ENCODE measurements at places on chromosomes 4 and X.

GRCh38 chrX:130171446-130172126 is at the start of gene RAB33A:
TSS of gene RAB33A (plus strand) at chrX:130171962. CDS start at chrX:130172063, 101 bp downstream.
- DNase-seq = peak; percentile 33

GRCh38 chrX:18981124-18981807 is 2.6 kb downstream of the PHKA2 start:
- no peak for DNase-seq

- peak; percentile 37 for DNase-seq
These were observed 76.0 kb downstream of the INTS6L start for GRCh38 chrX:135596495-135596894.

DNA sequence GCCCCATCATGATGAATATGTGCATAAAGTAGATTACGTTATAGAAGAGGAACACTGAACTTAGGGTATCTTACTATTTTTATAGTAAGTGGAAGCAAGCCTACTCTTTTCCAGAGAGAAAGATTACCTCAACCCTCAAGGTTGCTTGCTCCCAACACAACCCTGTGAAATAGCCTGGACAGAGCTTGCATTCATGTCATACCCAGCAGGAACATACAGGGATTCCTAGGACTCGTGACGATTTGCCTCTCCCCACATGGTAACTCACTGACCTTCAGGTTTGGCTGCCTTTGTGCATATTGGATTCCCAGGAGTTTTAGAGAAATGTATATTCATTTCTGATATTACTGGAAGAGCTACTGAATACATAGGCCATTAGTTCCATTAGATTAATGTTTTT is 80.5 kb downstream of the BLTP1 start:
- DNase-seq = no peak

DNA sequence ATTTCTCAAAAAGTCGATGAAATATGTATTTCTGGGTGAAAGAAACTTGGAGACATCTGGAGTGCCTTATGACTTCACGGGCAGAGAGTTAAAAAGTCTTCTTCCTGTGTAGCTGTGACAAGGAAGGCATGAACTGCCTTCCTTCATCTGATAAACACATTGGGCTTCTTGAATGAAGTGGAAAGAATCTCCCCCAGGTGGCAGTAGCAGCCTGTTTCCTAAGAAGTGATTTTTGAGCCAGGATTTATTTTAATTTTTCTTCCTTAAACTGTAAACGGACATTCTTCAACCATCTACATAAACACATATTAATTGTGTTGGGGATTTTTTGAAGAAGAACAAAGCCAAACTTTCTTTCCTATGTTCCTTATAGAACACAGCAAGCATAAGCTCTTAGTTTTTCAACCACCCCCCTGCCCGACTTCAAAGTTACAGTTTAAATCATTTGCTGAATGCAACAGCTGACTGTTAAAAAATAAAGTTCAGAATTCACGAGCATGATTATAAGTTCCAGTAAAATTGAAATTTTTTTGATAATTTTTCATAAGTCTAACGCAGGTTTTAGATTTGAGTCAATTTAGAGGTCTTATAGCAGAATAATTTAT is 980 bp upstream of the GIMD1 start:
- peak; percentile 30 for DNase-seq

DNA sequence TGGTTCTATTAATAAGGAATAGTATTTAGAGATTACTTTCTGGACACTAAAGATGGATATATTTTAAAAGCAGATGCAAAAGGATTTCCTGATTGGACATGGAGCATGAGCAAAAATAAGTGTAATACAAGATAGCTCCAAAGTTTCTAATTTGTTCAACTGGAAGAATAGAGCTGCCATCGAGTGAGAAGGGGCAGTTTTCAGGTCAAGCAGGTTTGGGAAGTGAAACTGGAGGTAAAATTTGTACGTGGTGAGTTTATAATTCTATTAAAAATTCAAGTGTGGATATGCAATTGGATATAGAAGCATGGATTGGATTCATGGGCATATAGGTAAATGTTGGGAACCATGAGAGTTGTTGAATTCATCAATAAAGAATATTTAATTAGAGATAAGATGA is 31.8 kb downstream of the PRDM8 start:
- no peak for DNase-seq

- DNase-seq = no peak
These were observed 31.8 kb downstream of the SERTM2 start for GRCh38 chrX:111543212-111543741.

DNA sequence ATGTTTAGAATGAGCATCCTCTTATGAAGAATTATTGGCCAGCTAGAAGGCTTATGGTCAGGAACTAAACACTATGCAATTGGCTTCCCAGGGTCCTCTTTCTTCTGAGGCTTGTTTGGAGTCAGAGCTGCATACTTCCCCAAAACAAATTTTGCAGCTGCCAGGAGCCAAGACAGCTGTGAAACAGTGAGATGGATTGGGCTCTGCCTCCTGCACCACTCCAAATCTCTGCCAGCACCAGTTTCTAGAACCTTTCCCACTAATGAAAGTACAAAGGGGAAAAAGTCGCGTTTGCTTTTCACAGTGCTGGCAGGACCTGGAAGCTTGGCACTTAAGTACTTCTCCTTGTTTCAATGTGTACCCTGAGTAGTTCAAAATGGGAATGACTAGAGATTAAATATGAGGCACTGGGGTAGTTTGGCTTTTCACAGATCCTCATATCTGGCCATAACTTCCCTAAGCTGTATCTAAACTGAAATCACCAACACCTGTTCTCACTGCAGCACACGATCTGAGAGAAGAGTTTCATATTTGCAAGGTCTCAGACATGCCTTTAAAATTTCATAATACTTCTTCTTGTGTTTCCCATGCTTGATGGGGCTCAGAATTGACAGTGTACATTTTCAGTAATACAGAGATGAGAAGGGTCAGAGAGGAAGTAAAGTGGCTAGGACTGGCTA is 20.7 kb upstream of the AR start:
- DNase-seq = no peak

DNA sequence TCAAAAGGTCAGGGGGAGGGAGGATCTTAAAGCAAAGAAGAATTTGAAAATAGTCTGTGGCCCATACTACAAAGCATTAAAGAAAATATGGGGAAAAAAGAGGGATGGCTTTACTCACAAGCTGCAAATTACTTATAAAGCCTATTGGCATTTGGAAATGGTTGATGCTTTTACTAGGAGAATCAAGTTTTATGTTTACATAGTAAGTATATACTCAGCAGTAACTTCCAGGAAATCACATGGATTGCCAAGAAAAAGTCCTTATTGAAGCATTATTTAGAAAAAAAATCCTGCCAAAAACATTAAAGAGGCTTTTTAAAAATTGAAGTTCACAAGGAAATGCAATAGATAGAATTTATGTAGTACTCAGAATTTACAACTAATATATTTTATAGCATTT is 8.4 kb upstream of the SH3RF1 start:
- DNase-seq = no peak

DNA sequence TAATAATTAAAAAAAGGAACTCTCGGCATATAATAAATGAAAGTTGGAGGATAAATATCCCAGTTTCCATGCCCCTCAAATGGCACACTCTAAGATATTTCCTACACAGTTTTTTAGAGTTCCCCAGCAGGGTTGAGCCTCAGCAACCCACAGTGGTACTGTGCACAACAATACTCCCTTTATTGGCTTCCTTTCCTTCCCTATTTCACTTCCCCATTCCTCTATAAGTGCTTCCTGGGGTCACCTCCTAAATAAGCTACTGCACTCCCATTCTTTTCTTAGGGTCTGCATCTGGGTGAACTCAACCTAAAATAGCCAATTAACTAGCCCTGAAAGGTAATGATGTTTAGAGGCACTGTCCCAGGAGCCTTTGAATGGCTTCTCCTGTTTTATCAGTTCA is 76.4 kb upstream of the NHS start:
- no peak for DNase-seq

DNA sequence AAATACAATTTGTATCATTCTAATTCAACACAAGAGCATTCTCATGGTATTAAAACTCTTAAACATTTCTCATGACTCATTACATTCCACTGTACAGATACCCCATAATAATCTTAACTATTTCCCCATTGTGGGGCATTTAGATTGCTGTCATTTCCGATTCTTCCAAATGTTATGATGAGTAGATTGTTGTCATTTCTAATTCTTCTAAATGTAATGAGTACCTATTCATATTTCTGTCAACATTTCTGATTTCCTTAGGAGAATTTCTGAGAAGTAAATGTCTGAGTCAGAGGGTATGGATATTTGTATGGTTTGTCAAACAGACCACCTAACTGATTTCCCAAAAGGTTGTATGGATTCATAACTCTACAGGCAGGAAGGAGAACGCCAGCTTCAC is 8.3 kb downstream of the S100G start:
- no peak for DNase-seq

- no peak for DNase-seq
These were observed 179.7 kb downstream of the STIM2 start for GRCh38 chr4:27040356-27040755.

- no peak for DNase-seq
These were observed 144.3 kb downstream of the RTL3 start for GRCh38 chrX:78514852-78515251.

GRCh38 chr4:175530655-175531054 is 281.4 kb downstream of the GPM6A start:
- no peak for DNase-seq

- no peak for DNase-seq
These were observed 43.2 kb downstream of the PGRMC2 start for GRCh38 chr4:128244379-128244778.

DNA sequence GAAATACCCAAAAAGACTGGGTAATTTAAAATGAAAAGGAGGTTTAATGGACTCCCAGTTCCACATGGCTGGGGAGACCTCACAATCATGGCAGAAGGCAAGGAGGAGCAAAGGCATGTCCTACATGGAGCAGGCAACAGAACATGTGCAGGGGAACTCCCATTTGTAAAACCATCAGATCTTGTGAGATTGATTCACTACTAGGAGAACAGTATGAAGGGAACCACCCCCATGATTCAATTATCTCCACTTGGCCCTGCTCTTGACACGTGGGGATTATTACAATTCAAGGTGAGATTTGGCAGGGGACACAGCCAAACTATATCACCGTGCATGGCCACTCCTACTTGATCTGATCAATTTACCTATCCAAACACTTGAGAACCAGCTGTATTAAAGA is 131.5 kb upstream of the LDB2 start:
- no peak for DNase-seq

- DNase-seq = peak; percentile 91
These were observed 63.5 kb downstream of the GPC3 start for GRCh38 chrX:133921764-133922389.

- DNase-seq = no peak
These were observed 28.6 kb upstream of the ZCCHC4 start for GRCh38 chr4:25283948-25284347.

GRCh38 chr4:177487977-177488376 is 45.7 kb upstream of the AGA start:
- DNase-seq = no peak

DNA sequence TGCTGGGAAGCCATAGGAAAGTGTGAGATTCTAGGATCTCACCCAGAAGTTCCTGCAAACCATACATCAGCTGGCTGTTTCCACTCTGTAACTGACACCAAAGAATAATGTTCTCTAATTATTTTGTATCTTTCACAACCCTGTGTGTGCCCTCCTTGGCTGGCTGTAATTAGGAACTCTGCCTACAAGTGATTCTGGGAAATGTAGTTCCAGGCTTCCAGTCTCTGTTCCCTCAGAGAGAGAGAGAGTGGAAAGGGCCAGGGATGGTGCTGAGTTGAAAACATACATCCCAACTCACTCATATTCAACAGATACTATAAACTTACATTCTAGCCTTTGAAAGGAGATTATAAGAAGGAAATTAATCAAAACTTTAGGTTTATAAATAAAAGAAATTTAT is 57.5 kb upstream of the C1QTNF7 start:
- no peak for DNase-seq

GRCh38 chrX:124940531-124940930 is 379.1 kb upstream of the TEX13C start:
- peak; percentile 68 for DNase-seq

DNA sequence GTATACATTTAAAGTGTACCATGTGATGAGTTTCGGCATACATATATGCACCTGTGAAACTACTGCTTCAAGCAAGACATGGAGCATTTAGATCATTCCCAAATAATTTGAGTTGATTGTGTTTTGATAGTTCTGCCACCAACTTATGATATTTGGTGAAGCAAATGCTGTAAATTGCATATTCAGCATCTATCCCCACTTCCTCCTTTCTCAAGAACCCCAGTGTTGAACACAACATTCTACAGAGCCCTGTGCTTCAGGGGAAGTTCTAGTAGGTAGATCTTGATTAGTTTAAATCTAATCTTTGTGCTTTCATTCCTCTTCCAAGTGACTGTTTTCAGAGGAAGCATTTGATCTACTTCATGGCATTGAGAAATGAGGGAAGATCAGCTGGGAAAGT is 5.4 kb upstream of the SHROOM3 start:
- DNase-seq = no peak

All from NCI-H524 (cell line).